Fibroblast of the aortic adventitia (primary cell): ENCODE measurements at places on chromosomes 2 and 18. TPM values are rescaled to one million over a fixed set of nuclear protein-coding genes. Genes with fewer than 3 reads are reported as not detected.

The DSC3 gene
- total RNA-seq, result 0.09 and 12.1 TPM in 2 replicates

The FBXO15 gene
- 0.27 and 0.49 TPM in 2 replicates for total RNA-seq

The KANSL1L gene
- 28.2 and 43.4 TPM in 2 replicates for total RNA-seq

The ZNF638 gene
- 123 and 280 TPM in 2 replicates for total RNA-seq

The GPR55 gene
- total RNA-seq, result under 0.01 TPM in 1 of 2 replicates, not detected in the other

The PAX3 gene
- total RNA-seq, result not detected in 2 replicates

The SPP2 gene
- total RNA-seq, result 0.36 TPM in 1 of 2 replicates, not detected in the other

The SP9 gene
- total RNA-seq, result not detected in 2 replicates

The AOX1 gene
- 23.6 and 84.0 TPM in 2 replicates for total RNA-seq

The EFR3B gene
- total RNA-seq, result 0.99 and 1.1 TPM in 2 replicates

The ACMSD gene
- total RNA-seq, result not detected in 2 replicates

The PSMA8 gene
- not detected in 2 replicates for total RNA-seq

The SLC9A4 gene
- not detected in 2 replicates for total RNA-seq

The PROKR1 gene
- not detected in 2 replicates for total RNA-seq

The ABHD1 gene
- 0.09 TPM in 1 of 2 replicates, not detected in the other for total RNA-seq

The RETREG2 gene
- total RNA-seq, result 68.1 and 76.0 TPM in 2 replicates

The PLEK gene
- total RNA-seq, result under 0.01 TPM in 1 of 2 replicates, not detected in the other

The SKA1 gene
- total RNA-seq, result 3.0 and 29.5 TPM in 2 replicates

The NMS gene
- not detected in 2 replicates for total RNA-seq

The STAM2 gene
- total RNA-seq, result 62.0 and 67.7 TPM in 2 replicates

The COL4A4 gene
- total RNA-seq, result 1.1 and 2.6 TPM in 2 replicates

The RBBP8 gene
- total RNA-seq, result 31.0 and 80.1 TPM in 2 replicates

The SCN7A gene
- under 0.01 and 4.7 TPM in 2 replicates for total RNA-seq

The KCNG3 gene
- under 0.01 TPM in 1 of 2 replicates, not detected in the other for total RNA-seq

The GALR1 gene
- total RNA-seq, result under 0.01 TPM in 1 of 2 replicates, not detected in the other

The RFTN2 gene
- 6.4 and 16.4 TPM in 2 replicates for total RNA-seq

The ERICH2 gene
- 4.0 TPM in 1 of 2 replicates, not detected in the other for total RNA-seq

The GCKR gene
- 4.5 and 4.9 TPM in 2 replicates for total RNA-seq

The CD226 gene
- 0.08 and 0.99 TPM in 2 replicates for total RNA-seq

The WDCP gene
- 6.4 and 9.3 TPM in 2 replicates for total RNA-seq

The CTDSP1 gene
- 53.6 and 70.4 TPM in 2 replicates for total RNA-seq

The RUFY4 gene
- not detected in 2 replicates for total RNA-seq

The KCNJ3 gene
- not detected in 2 replicates for total RNA-seq

The ABCG8 gene
- not detected in 2 replicates for total RNA-seq

The PPM1B gene
- 30.0 and 57.9 TPM in 2 replicates for total RNA-seq

The KLHL41 gene
- 1.4 and 2.1 TPM in 2 replicates for total RNA-seq

The RIT2 gene
- total RNA-seq, result not detected in 2 replicates

The TRABD2A gene
- 0.33 and 1.6 TPM in 2 replicates for total RNA-seq

The SPDYA gene
- total RNA-seq, result 1.1 and 6.5 TPM in 2 replicates

The OSR1 gene
- total RNA-seq, result 35.8 and 117 TPM in 2 replicates

The RAB11FIP5 gene
- total RNA-seq, result 16.4 and 48.5 TPM in 2 replicates

The C1GALT1C1L gene
- total RNA-seq, result 0.16 and 0.36 TPM in 2 replicates

The SKOR2 gene
- total RNA-seq, result not detected in 2 replicates

The ABHD3 gene
- 1.1 and 5.5 TPM in 2 replicates for total RNA-seq

The GAD1 gene
- not detected in 2 replicates for total RNA-seq

The OTOS gene
- total RNA-seq, result not detected in 2 replicates

The B3GNT7 gene
- 0.27 and 0.98 TPM in 2 replicates for total RNA-seq

The AQP12A gene
- total RNA-seq, result not detected in 2 replicates

The TPO gene
- total RNA-seq, result not detected in 2 replicates

The SGPP2 gene
- not detected in 2 replicates for total RNA-seq

The ELP2 gene
- 83.3 and 119 TPM in 2 replicates for total RNA-seq

The HDAC4 gene
- total RNA-seq, result 17.4 and 28.3 TPM in 2 replicates

The UXS1 gene
- 16.0 and 24.0 TPM in 2 replicates for total RNA-seq

The RAB6C gene
- total RNA-seq, result not detected in 2 replicates

The ICOS gene
- total RNA-seq, result not detected in 2 replicates

The PLB1 gene
- 2.7 and 7.8 TPM in 2 replicates for total RNA-seq

The CDH2 gene
- 38.3 and 64.1 TPM in 2 replicates for total RNA-seq

The STON1 gene
- 24.6 and 79.9 TPM in 2 replicates for total RNA-seq
